ENCODE measurements at places on chromosomes 16 and 17.
A peak's percentile ranks its signal among the peaks of the same experiment; 100 is the strongest.

DNA sequence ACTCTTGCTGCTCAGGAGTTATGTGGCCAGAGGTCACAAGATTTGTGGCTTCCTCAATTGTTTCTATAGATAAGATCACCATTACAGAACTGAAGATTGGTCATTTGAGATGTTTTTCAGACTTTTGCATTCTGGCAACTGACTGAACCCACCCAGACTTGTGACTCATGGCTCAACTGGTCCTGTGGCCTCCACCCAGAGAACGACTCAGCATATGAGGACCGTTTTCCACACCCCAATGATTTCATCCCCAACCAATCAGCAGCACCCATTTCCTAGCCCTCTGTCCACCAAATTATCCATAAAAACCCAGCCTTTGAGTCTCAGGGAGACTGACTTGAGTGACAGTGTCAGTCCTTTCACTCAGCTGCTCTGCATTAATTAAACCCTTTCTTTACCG lies 143.2 kb upstream of the ASIC2 start:
- no peak for DNase-seq

DNA sequence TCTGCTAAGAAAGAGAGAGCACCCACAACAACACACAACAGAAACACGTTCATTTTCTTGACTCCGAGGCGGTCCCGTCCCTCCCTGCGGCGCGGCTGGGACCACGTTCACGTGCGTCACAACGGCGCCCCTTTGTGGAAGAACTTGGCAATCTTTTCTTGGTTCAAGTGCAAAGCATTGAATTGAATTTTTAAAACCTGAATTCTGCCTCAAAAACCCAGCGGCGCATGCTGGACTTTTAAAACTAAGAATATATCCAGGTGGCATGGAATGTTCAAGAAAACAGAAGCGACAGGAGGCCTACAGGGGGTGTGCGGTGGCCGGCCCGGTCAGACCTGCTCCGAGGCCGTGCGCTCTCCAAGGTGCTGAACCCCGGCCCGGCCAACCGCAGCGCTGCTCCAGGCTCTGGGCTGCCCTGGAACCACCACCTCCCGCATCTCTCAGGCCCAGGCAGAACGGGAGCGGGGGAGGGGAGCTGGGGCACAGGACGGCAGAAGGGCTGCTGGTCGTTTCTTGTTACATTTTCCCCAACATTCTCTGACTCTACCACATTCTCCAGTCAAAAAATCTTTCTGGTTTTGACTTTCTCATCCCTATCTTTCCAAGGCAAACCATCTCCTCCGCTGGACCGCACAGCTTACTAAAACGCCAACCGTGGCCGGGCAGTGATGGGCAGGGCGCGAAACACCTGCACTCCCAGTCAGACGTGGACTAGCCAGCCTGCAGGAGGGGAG lies 3.4 kb upstream of the HEXD start:
- DNase-seq: peak; percentile 88

DNA sequence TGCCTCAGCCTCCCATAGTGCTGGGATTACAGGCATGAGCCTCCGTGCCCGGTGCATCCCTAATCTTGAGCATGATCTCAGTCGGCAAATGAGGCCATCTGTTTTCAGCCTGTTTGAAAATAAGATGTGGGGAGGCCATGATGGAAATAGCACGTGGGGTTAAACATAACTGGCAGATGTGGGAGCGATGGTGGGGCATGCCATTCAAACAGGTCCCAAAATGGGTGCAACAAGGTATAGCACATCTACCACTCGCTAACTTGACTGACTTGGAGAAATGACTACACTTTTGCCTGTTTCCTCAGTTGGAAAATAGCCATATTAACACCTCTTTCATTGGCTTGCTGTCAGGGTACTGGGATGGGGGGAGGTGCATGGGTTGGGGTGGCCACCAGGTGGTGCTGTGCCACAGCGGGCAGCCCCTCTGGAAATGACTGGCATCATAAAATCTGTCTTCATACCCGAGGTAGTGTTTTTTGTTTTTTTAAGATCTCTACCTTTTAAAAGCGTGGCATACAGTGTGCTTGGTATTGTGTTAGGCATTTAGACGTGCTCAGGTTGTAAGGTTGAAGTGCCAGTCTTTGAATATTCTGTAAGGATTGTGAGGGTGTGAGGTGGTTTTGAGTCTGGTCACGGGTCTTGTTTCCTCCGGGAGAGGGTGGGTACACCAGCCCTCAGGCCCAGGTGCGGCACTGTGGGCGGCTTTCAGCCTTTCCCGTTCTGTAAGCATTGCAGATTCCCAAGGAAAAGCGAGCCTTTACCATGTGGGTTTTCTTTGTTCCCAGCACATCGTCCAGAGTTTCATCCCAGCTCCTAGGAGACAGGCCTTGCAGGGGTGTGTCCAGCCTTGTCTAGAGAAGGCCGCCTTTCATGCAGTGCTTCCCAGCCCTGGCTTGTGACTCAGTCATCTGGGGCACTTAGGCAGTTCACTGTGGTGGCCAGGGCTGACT lies 2.9 kb upstream of the TTYH2 start:
- DNase-seq: peak; percentile 91

GRCh38 chr16:74601126-74601871 lies 5.6 kb downstream of the GLG1 start:
- DNase-seq: no peak

DNA sequence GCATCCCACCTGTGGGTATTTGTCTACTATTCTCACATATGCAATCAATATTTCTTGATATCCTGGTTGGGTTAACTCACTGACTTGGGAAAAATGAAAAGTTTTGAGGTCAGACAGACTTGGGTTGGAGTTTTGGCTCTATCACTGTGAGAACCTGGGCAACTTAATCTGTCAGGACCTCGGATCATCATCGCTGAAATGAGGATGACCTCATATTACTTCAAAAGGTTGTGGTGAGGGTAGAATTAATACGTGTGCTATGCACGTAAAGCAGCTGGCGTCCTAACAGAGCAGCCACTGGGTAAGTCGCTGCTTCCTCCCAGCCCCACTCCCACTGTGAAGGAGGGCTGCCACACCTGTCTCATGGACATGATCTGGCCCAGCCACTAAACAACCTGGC lies 57.3 kb downstream of the COG7 start:
- DNase-seq: no peak

- DNase-seq: no peak
These were observed 802 bp upstream of the ATXN2L start for GRCh38 chr16:28821874-28822519.

GRCh38 chr17:15884731-15885130 lies 60.2 kb upstream of the ADORA2B start:
- no peak for DNase-seq

DNA sequence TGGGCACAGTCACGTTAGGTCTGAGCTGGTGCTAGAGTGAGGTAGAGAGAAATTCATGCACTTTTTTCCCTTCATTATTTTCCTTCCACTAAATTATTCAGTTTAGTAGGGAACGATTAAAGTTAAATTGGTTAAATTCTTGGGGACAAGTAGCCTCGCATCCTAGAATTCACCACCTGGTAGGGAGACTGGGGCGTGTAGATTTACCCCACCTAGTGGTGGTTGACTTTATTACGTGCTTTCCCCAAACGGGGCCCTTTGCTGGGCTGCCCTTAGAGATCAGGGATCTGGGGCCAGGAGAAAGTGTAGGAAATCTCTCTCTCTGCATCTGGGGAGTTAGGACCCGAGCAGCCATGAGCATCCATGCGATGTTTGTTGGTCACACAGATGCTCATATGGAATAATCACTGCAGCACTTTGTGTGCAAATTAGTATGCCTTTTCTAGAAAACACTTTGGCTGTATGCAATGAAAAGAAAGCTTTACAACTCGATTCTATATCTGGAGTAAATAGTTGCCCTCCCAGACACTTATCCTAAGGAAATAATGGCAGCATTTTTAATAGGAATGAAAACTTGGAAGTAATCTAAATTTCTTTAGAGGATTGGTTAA lies 107.0 kb downstream of the PLCG2 start:
- peak; percentile 62 for DNase-seq

- DNase-seq: no peak
These were observed 44.9 kb upstream of the TRAP1 start for GRCh38 chr16:3762107-3762750.

- no peak for DNase-seq
These were observed 108.0 kb downstream of the CCDC182 start for GRCh38 chr17:57636985-57637665.

GRCh38 chr16:56424404-56424764 lies 961 bp downstream of the AMFR start:
- DNase-seq: peak; percentile 14

- no peak for DNase-seq
These were observed 19.4 kb downstream of the CDYL2 start for GRCh38 chr16:80784951-80785350.

DNA sequence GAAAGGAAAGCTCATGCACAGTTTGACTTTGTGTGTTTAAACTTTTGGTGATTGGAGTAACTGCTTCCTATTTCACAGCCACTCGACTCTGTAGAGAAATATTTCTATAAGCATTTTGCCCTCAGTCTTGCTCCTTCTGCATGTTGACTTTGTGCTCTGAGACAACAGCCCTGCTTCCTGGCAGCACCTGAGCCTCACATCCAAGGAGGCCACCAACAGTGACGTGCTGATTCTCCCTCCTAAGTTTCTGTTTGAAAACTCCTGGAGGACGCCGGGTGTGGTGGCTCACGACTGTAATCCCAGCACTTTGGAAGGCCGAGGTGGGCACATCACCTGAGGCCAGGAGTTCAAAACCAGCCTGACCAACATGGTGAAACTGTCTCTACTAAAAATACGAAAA lies 23.9 kb upstream of the WSB1 start:
- no peak for DNase-seq

GRCh38 chr17:7084088-7084487 lies 4.0 kb upstream of the CLEC10A start:
- no peak for DNase-seq

GRCh38 chr17:79811011-79811867 lies 14.4 kb upstream of the CBX8 start:
- DNase-seq: peak; percentile 54

- DNase-seq: no peak
These were observed 18.2 kb downstream of the LASP1NB start for GRCh38 chr17:38943607-38944006.

- DNase-seq: peak; percentile 62
These were observed 17.7 kb downstream of the RAI1 start for GRCh38 chr17:17698869-17699351.

DNA sequence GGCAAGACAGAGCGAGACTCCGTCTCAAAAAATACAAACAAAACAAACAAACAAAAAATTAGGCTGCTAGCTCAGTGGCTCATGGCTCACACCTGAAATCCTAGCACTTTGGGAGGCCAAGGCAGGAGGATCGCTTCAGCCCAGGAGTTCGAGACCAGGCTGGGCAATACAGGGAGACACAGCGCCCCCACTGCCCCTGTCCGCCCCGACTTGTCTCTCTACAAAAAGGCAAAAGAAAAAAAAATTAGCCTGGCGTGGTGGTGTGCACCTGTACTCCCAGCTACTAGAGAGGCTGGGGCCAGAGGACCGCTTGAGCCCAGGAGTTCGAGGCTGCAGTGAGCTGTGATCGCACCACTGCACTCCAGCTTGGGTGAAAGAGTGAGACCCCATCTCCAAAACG lies 531 bp upstream of the CDH1 start:
- DNase-seq: no peak

DNA sequence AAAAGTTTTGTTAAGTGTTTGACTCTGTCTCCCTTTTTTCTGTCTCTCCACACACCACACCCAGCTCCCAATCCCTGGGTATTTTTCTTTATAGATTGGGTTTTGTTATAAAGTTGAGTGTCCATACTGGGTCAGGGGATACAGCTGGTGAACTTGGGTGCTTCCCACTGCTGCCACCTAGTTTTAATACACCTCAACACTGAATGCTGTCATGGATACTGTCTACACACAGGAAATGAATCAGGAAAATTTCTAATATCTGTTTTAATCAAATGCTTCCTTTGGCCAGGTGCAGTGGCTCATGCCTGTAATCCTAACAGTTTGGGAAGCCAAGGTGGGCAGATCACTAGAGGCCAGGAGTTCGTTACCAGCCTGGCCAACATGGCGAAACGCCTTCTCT lies 5.3 kb upstream of the TAOK1 start:
- no peak for DNase-seq

- DNase-seq: no peak
These were observed 60.1 kb downstream of the AIPL1 start for GRCh38 chr17:6374761-6375312.

- no peak for DNase-seq
These were observed 2291.3 kb downstream of the TP53TG3F start for GRCh38 chr16:35750701-35751104.

- DNase-seq: no peak
These were observed 4.1 kb downstream of the CSF3 start for GRCh38 chr17:40019140-40019991.

DNA sequence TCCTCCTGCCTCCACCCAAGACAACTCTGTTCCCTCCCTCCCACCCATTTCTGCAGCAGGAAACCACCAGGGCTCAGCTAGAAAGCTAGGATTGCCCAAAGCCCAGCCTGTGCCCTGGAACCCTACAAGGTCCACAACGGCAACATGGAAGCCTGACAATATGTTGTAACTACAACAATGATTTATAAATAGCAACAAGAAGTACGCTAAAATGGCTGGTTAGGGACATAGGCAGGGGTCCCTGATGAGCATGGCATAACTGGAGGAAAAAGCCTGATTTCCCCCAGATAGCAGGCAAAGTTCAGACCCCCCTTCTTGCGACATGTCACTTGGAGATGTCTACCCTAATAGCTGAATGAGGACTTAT lies 6.6 kb downstream of the ST3GAL2 start:
- DNase-seq: no peak

DNA sequence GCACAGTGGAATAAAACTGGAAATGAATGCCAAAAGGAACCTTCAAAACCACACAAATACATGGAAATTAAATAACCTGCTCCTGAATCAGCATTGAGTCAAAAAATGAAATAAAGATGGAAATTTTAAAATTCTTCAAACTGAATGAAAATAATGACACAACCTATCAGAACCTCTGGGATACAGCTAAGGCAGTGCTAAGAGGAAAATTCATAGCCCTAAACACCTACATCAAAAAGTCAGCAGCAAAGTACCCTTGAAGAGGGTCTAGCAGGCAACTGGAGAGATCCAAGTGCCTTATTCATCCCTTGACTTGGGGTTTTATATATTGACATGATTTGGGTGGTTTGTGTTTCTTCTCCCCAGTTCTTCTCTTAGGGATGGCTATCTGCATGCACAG lies 294.1 kb downstream of the PMP22 start:
- no peak for DNase-seq

GRCh38 chr16:17289674-17290635 lies 180.8 kb downstream of the XYLT1 start:
- DNase-seq: no peak
